ENCODE measurements at places on chromosomes 7 and 10.

DNA sequence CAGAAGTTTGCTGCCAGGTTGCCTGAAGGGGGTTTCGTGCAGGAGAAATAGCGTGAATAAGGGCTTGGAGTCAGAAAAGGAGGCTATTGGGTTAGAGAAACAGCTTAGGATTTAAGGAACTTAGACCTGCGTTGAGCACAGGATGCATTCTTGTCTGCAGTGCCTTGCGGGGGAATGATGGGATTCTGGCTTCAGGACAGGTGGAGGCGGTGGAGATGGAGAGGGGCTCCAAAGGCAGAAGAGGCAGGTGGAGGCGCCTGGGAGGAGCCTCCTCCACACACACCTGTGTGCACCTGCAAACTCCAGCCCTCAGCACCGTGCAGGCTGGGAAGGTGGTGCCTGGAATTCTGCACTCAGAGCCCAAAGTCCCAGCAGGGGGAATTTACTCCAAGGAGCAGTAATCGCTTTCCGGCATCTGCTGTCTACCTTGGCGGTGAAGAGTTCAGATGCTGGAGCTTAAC lies 1.8 kb downstream of the CLIP2 start:
- no peak for DNase-seq

DNA sequence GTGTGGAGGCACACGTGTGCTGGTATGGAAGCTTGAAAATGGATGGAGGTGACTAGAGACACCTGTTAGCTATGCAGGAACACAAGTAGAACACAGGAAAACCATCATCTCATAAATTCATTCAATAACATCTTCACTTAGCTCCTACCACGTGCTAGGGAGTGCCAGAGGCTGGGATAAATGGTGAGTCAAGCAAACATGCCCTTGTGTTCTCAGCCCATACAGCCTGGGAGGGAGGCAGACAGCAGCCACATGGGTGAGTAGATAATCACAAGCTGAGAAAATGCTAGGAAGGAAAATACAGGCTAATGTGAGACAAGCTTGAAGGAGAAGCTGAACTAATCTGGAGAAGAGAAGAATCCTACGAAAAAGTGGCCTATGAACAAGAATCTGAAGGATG lies 468.0 kb upstream of the ZMIZ1 start:
- DNase-seq, result no peak

GRCh38 chr10:69682955-69683474 lies 53.0 kb downstream of the FAM241B start:
- DNase-seq, result no peak

- no peak for DNase-seq
Observed at GRCh38 chr7:1317646-1318045, 85.0 kb downstream of the UNCX start.

DNA sequence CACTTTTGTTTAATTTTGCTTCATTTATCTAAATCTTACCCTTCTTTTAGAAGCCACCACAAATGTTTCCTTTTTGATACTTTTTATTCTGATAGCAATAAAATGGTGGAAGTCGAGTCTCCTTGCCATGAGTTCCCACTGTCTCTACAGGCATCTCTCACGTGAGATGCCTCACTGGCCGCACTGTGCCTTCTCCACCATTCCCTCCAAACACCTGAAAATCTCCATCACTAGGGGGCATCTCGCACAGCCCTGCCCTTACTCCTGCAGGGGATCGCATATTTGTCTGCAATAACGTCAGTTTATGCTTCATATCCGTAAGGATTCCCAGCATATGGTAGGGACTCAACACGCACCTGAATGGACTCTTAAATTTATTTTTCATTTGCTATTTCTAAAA lies 56.3 kb upstream of the NCAPG2 start:
- DNase-seq, result no peak

DNA sequence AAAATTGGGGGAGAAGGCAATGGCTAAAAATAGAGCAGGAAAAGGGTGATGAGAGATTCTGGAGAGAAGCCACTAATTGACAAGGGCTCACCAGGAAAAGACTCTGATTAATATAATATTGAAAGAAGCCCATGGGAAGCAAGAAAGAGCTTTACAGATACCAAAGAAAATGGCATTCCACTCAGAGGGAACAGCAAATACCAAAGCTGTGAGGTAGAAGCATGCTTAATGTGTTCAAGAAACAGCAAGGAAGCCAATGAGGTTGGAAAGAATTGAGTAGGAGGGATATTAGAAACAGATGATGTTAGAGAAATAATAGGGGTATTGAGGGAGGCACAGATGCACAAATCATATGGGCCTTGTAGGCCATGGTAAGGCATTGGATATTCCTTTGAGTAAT lies 130.1 kb downstream of the MYO3A start:
- DNase-seq, result no peak

Measured in SIG-M5 (cell line).